Tongue (tissue), 3 donors: ENCODE measurements at places on chromosomes 5 and 9.

DNA sequence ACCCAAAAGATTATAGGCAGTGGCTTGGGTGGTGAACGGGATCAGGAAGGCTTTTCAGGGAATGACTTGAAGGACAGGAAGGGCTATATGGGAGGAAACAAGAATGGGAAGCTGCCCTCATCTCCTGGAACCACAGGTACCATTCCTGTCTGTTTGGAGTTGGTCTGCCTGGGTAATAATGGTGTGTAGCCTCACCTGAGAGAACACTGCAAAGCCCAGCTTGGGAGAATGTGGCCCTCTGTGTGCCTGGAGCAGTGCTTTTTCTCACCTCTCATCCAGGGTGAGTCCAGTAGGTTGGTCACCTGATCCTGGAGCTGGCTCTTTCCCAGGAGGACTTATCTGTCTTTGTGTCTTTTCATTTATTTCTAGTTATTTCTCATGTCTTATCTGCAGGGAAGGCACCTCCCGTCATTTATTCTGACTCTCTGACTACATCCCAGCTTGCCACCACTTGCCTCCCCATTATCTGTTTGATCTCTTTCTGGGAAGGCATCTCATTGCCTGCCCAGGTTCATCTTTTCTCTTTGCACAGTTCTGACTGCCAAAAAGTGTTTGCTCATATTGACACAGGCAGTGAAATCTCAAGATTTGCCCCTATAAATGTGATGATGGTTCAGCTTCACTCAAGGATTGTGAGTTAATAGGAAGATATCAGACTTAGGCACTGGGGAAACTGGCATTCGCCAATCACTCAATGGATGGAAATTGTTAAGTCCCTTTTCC lies 22.5 kb upstream of the OR2S2 start:
- no peak for DNase-seq

DNA sequence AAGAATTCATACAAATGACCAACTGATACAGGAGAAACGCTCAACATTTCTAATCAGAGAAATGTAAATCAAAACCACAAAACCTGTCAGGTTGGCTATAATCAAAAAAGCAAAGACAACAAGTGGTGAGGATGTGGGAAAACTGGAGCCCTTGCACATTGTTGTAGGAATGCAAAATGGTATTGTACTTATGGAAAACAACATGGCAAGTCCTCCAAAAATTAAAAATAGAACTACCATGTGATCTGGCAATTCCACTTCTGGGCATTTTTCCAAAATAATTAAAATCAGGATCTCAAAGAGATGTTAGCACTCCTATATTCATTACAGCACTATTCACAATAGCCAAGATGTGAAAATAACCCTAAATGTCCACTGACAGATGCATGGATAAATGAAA lies 76.1 kb downstream of the FNIP1 start:
- no peak for DNase-seq

GRCh38 chr5:81426359-81427030 lies 32.6 kb upstream of the ACOT12 start:
- DNase-seq, result peak; percentile 19

- no peak for DNase-seq
These were observed 1.3 kb downstream of the PTRH1 start for GRCh38 chr9:127714020-127714750.
